ENCODE measurements at places on chromosomes 1 and 21.

DNA sequence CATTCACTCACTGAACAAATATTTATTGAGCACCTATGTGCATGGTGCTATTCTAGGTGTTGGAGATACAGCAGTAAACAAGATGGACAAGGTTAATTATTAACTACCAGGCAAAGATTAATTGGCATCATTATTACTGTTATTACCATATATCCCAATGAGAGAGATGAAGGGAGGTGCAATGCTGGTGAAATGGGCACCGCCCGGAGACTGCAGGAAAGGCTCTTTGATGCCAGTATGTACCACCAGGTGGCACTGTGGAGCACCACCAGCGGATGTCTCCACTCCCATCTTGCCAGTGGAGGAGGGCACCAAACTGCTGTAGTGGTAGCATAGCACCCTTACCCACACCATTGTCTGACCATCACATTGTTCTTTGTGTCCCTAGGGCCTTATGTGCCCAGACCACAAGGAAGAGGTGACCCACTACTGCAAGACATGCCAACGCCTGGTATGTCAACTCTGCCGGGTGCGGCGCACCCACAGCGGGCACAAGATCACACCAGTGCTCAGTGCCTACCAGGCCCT, 3.0 kb downstream of the TRIM46 start:
- peak; percentile 87 for DNase-seq

GRCh38 chr1:27789540-27790041, 16.6 kb downstream of the STX12 start:
- DNase-seq = no peak

DNA sequence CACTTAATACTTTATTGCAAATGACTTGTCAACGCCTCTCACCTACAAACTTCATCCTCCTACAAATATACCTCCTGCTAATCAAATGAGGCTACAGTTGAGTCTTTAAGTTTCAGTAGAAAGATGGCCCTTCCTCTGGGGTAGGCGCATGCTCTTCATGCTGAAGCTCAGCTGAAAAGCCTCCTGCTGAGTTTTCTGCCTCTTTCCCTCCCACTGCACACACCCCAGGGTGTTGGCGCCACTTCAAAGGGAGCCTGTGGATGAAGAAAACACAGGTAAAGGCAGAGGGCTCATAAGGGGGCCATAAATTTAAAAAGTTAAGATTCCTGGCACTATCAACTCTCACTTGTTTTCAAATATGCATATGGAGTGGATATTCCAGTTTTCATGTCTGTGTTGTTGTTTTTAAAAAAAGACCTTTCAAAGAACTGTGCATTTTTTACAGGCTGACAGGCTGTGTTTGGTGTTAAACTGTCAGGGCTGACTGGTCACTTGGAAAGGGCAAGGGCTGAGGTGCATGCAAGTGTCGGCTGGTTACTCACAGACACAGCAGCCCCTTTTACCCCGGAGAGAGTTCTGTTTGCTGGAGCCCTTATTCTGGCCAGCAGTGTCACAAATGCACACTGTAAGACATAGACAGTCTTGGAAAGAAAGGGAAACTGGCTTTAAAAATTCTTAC, 42.9 kb upstream of the LGALS8 start:
- no peak for DNase-seq

DNA sequence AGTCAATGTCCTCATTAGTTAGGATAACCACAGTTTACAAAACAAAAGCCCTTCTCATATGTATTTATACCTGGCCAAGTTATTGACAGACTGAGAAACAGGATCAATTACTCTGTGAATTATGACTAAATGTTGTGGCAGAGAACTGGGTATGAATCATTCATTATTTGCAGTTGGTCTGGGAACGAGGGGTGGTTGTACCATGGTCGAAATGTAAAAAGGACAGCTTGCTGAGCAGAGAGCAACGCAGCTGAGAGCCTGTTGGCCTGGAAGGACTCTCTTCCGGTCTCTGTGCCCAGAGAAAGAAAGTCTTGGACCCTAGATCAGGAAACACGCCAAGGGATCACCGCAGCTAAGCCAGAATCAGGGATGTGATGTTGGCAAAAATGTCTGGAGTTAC, 169.6 kb downstream of the DISC1 start:
- DNase-seq = no peak

DNA sequence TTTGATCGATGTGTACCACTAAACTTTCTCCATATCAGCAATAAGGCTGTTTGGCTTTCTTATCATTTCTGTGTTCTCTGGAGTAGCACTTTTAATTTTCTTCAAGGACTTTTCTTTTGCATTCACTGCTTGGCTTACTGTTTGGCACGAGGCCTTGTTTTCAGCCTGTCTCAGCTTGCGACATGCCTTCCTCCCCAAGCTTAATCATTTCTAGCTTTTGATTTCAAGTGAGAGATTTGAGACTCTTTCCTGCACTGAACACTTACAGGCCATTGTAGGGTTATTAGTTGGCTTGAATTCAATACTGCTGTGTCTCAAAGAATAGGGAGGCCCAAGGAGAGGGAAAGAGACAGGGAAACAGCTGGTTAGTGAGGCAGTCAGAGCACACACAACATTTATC, 120.6 kb upstream of the KCND3 start:
- no peak for DNase-seq

DNA sequence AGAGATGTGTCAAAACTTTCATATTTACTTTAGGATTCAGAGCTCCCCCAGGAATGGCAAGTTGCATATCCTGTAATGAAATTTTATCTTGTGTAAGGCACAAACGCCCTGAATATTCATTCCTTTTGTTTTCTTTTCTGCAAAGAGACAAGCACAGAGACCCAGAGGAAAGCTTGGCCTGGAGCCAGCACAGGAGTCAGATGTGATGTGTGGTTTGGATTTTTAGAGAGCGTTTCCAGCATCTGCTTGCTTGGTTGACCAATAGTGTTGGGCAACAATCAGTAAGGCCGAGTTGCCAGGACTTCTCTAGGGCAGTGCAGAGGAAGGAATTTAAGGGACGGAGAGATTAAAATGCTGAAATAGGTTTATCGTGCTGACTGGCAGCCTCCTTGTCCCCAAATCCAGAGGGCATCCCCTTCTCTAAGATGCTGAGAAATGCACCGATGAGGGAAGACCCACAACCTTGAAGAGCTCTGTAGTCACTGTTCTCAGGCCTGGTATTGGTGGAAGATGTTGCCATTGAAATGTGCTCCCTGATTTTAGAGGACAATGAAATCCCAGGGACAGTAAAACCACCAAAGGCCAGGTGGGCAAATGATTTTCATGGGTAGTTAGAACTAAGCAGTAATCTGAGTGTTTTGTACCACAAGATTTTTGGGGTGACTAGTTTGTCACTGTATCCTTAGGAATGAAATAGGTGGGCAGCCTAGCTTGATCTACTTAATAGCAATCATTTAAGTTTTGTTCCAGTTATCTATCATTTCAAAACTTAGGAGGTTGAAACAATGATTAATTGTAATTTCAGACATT, 37.9 kb upstream of the RHOU start:
- DNase-seq = peak; percentile 44

- DNase-seq = no peak
Observed at GRCh38 chr1:171532520-171532919, 47.2 kb downstream of the PRRC2C start.

GRCh38 chr1:53314096-53314495, 13.8 kb downstream of the LRP8 start:
- DNase-seq = no peak

- DNase-seq = no peak
Observed at GRCh38 chr1:98119796-98120195, 199.0 kb upstream of the DPYD start.

- no peak for DNase-seq
Observed at GRCh38 chr1:208256556-208256955, 12.4 kb upstream of the PLXNA2 start.

DNA sequence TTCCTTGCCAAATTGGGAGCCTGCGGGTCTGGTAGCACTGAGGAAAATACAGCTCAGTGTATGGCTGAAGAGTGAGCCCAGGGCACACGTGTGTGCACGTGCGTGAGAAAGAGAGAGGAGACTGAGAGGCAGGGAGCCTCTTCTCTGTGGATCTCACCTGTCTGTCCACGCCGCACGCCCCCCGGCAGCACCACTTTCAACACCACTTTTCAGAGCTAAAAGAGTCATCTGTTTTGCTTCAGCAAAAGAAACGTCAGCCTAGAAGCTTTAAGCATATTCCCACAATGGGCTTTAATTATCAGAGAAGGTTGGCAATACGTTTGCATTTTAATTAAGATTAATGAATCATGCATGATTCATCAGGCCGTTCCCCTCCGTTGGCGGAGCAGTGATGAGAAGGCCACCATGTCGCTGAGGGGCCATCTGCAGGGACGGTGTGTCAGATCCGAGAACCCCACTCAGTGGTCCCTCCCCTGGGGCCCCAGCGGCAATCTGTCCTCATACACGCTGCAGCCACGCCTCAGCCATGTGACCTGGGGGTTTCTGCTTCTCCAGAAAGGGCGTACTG, 56.8 kb downstream of the SIK1 start:
- no peak for DNase-seq

- no peak for DNase-seq
Observed at GRCh38 chr1:158068918-158069317, 75.5 kb downstream of the KIRREL1 start.

DNA sequence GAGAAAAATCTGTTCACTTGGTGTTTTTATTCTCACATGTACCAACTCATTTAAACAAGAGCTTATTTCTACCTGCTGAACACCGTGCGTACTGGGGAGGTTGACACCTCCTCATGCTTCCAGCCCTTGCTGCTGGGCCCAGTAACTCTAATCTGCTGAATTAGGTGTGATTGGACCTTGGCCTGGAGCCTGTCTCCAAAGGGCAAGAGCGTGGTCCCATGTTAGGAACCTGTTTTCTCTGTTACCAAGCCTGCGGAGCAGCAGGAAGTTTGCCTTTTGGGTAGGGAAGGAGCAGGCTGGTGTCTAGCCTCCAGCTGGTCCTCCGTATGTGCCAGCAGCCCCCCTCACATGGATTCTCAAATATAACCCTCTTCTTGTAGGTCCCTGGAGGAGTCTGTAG, 10.9 kb upstream of the SLC27A3 start:
- no peak for DNase-seq

- DNase-seq = no peak
Observed at GRCh38 chr1:192530254-192530653, 45.3 kb upstream of the RGS1 start.

GRCh38 chr1:198915327-198916231, 276.7 kb downstream of the PTPRC start:
- DNase-seq = no peak

- no peak for DNase-seq
Observed at GRCh38 chr21:28439788-28440187, 552.9 kb downstream of the LTN1 start.

GRCh38 chr1:150559656-150560010, 10.4 kb downstream of the ADAMTSL4 start:
- no peak for DNase-seq

DNA sequence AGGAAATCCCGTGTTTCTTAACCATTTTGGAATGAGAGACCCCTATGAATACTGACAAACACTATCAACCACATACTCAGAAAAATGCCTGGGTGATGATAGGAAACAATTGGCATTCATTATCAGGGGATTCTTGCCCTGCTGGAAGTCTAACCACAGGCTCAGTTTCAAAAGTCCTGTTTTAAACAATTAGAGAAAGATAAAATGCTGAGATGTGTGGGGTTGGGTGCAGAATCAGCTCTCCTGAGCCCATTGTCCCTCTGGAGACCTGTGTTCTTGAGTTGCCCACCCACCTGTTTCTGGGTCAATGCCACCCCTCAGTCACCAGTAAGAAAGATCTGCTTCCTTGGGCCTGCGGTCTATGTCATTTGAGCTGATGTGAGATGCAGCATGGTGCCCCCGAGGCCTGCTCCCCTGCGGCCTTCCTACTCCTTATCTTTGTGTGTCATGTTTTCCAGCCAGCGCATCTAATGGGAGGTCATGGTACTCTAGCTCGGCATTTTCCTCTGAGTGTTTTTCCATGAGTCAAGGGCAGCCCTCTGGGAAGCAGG, 130.3 kb upstream of the PLXNA2 start:
- no peak for DNase-seq
